ENCODE measurements at places on chromosomes 12 and 14. TPM values are rescaled to one million over a fixed set of nuclear protein-coding genes. Genes with fewer than 3 reads are reported as not detected.

Gene TESPA1
- 0.16 TPM for polyA plus RNA-seq

Gene PHETA1
- 25.4 TPM for polyA plus RNA-seq

Gene EML1
- 7.6 TPM for polyA plus RNA-seq

Gene FSCB
- not detected for polyA plus RNA-seq

Gene GALC
- polyA plus RNA-seq, result 11.9 TPM

Gene CLEC12A
- polyA plus RNA-seq, result 2.0 TPM

Gene PSEN1
- polyA plus RNA-seq, result 25.4 TPM

Gene RNF212B
- polyA plus RNA-seq, result not detected

Gene MSRB3
- polyA plus RNA-seq, result 7.2 TPM

Gene ZDHHC22
- not detected for polyA plus RNA-seq
